ENCODE measurements at places on chromosomes 6 and 20.

DNA sequence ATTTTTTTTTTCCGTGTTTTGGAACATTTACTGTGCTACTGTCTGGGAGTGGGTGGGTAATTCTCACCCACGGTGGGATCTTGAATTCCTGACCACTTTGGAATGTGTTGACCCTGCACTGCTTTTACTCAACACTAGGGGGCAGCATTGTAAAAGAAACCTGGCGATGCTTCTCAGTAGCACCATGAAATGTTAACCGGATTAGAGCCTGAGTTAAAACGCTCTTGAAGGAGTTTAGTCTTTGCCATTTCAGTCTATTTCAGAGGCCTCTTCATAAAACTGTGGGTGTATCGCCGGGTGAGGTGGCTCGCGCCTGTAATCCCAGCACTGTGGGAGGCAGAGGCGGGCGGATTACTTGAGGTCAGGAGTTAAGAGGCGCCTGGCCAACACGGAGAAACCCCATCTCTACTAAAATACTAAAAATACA lies 114.4 kb upstream of the PRND start:
- peak; percentile 48 for DNase-seq

DNA sequence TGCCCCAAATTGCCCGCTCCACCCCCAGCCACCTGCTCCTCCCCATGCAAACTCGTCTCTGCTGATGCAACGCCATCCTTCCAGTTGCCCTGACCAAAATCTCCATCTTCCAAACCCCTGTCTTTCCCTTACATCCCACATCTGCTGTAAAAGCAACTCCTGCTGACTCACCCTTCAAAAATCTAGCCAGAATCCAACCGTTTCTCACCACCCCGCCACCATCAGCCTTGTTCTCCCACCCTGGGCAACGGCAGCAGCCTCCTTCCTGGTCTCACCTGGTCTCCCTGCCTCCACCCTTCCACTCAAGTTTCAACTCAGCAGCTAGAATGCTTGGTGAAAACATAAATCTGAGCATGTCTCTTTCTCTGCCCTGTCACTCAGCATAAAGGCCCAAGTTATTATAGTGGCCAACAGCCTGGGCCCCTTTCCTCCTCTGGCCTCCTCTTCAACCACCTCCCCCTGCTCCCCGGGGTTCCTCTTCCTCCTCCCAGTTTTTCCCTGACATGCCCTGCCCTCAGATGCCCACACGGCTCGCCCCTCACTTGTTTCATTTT lies 7.2 kb upstream of the SYNJ2 start:
- no peak for DNase-seq

GRCh38 chr6:51949526-51949925 lies 137.9 kb downstream of the PKHD1 start:
- DNase-seq: no peak

DNA sequence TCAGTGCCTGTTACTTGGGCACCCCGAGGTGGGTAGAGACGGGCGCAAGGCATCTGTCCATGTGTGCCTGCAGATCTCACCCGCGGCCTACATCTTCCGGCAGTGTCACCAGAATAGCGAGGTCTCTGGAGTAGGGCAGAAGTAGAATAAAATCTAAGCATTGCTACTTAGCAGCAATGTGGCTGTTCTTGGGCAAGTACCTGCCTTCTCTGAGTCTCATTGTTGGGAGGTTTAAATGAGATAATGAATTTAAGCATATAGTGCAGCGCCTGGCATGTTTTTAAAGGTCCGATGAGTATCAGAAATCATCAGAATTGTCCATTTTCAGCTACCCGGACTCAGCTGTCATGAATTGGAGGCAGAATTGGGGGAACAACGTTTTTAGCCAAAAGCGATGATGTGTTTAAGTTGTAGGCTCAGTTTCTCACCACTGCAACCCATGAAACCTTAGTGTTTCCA lies 800 bp downstream of the ABCC10 start:
- DNase-seq: no peak

GRCh38 chr6:158660333-158660754 lies 10.5 kb downstream of the SYTL3 start:
- DNase-seq: no peak

DNA sequence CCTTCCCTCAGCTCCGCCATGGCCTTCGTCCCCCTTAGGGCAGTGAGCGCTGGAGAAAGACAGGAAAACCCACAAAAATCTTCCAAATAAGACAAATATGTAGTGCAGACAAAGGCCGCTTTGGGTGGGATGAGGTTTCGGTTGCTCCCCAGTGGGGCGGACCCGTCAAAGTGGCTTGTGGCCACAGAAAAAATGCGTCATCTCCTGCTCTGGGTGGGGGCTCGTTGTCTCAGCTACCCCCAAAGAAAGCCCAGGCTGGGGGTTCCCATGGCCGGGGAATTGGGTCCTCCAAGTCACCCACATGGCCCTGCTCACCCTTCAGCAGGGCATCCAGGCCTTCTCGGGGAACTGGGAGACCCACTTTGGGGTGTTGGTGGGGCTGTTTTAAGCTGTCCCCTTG lies 21.9 kb upstream of the SCUBE3 start:
- no peak for DNase-seq

GRCh38 chr6:169386411-169387057 lies 132.9 kb upstream of the THBS2 start:
- DNase-seq: no peak

DNA sequence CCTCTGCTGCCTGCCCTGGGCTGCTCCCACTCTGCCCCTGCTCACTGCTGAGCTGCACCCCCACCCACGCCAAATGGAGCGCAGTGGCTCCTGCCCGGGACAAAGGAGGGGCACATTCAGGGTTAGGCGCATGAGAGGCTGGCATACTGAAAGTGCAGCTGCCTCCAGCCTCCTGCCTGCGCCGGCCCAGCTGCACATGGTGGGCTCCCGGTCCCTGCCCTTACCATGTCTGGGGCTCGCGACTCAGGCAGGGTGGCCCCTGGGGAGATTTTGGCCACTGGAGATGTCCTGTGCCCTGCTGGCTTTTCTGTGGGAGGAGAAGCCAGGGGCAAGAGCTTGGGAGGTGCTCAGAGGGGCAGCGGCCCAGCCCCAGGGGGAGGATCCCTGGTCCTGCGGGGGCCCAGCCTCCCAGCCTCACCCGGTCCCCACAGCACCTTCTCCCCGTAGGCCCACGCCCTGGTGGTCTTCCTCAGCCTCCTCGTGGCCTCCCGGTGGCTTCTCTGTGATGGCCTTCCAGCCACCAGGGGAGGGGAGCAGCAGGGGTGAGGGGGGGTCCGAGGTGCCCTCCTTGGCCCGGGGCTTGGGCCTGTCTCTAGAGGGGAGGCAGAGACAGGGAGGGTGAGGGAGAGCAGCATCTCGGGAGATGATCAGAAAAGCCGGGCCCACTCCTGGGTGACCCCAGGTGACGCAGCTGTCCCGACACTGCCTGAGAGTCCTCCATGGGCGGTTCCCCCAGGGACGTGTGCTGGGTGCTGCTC lies 8.4 kb upstream of the CABLES2 start:
- DNase-seq: no peak

DNA sequence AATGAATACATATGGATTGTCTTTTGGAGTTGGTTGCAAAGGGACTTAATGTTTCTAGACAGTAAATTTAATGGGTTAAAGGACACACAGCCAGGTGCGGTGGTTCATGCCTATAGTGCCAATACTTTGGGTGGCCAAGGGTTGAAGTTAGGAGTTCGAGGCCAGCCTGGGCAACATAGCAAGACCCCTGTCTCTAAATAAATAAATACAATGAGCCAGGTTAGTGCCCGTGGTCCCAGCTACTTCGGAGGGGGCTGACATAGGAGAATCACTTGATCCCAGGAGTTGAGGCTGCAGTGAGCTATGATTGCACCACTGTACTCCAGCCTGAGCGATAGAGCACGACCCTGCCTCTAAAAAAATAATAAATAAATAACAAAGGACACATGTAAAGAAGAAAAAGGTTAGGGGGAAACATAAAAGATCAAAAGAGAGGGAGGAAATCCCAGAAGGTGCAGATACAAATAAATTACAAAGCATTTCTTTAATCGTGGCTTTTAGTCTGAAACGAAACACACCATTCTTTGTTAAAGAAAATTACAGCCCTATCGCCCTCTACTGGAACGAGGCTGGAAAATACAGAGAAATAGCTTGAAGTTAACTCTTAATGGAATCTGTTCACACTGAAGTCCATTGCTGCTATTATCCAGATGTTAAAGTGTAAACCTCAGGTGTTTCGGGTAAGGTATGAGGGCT lies 42.6 kb upstream of the SCML4 start:
- DNase-seq: peak; percentile 35

DNA sequence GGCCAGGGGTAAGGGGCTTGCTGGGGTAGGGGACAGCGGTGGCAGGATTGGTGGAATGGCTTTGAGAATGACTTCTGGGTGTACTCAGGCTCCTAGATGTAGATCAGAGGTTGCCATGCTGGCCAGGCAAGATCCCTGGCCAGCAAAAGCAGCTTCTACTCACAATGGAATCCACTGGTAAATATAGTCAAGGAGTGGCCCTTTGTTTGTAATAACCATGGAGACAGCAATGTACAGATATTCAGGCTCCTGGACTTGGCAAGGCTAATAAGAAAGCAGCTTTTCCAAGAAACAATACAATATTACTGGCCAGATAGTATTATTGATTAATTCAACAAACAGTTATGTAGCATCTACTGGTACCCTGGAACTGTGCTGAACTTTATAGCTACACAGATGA lies 37.9 kb downstream of the CDH26 start:
- DNase-seq: no peak

- DNase-seq: no peak
These were observed 9.4 kb upstream of the AVP start for GRCh38 chr20:3093861-3094361.

DNA sequence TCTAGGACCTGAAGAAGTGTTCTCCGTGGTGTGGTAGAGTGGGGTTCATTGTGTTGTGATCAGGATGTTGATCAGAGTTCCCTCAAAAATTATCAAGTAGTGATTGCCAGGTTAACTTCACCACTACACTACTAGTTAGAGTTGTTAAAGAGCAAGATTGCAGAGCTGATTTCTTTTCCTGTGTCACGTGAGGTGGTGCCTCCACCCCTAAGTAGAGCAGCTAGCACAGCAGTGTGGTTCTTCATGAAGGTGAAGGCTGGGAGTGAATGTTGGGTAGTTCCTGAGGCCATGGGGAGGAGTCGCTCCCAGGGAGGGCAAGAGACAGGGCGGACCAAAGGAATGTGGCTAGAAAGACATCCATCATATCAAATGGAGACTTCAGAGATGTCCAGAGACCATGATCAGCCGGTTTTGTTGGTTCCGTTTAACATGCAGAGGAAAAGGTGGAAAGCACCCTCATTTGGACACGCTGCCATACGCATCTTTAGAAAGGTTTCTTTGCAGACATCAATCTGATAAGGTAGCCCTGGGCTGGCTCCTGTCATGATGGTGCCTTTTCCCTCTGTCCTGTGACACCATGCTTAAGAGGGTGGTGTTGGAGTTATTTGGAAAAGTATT lies 79.2 kb upstream of the IYD start:
- no peak for DNase-seq

GRCh38 chr6:35808688-35809087 lies 3.5 kb downstream of the LHFPL5 start:
- peak; percentile 77 for DNase-seq

DNA sequence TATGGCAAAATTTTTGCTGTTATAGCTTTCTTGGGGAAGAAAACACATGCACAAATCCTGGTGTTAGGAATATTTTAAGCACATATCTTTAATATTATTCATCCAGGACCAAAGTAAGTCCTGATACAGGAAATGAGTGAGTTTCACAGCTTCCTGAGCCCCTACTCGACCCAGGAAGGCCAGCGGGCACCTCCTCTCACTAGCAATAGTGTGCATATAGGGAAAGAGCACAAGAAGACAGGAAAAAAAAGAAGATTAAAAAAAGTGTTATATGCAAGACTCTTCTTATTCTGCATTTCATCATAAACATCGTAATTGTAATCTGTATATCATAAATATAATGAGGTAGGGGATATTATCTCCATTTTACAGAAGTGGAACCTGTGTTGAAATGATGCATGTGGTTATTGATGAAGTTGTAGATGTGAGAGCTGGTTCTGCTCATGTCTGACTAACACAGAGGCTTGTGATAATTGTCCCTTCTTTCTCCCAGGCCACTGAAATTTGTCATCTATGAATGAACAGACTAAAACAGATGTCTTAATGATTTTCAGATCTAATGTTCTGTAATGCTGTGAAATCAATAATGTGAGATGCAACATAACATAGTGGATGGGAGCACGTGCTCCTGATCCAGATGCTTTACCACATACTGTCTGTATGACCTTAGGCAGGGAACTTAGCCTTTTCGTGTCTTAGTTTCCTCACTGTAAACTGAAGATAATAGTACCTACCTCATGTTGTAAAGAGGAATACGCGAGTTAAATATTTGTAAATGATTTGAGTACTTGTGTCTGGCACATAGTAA lies 101.2 kb downstream of the MYO6 start:
- DNase-seq: no peak

GRCh38 chr6:167839343-167839742 lies 12.6 kb downstream of the AFDN start:
- DNase-seq: no peak

DNA sequence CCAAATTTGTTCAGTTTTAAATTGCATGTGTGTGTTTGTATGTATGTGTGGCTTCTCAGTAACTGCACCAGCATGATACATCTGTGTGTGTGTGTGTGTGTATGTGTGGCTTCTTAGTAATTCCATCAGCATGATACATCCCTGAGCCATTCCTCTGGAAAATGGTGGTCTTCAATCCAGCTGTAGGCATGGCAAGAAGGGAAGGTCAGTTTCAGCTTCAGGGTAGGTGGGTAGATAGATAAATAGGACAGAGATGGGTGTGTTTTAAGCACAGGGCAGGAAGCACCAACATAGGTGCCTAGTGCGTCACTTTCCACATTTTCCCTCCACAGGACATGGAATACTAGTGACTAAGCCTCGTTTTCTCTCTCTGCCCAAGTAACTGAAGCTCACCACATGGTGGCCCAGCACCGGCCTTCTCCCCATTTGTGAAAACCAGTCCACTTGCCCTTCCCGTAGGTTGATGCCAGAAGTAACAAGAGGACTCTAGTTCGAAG lies 82.9 kb downstream of the RPP40 start:
- DNase-seq: no peak

DNA sequence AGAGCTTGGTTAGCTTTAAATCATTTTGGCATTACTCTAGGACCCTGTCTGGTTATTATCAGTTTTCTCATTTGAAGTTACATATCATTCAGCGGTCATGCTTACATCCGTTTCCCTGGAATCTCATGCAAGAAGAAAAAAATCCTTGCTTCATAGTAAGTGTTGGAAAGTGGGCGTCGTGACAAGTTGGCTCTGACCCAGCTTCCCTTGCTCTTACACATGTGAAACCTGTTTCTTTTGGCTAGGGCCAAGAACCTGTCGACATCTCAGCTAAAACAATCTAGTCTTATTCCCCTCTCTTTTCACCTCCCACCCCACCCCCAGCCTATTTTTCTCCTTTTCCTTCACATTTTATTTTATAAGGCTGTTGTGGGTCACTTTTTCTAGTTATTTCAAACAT lies 45.5 kb downstream of the ANKS1A start:
- DNase-seq: no peak

- no peak for DNase-seq
These were observed 144.9 kb downstream of the SOX4 start for GRCh38 chr6:21738180-21739094.

DNA sequence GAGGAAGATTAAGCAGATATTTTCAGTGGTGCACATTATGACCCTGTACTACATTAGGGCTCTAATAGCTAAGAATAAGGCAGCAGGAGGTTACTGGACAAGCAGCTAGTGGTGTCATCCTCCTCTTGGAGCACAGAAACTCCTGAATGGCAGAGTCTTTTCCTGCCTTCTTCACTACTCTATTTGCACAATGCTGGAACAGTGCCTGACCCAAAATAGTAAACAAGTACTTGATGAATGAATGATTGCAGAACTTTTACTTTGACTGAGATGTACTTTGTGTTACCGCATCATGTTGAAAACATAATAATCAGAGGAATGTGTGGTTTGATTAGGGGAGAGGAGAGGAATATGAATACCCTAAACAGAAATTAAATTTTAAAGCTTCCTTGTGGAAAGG lies 30.0 kb upstream of the UST start:
- no peak for DNase-seq

Data from NCI-H1694 (cell line).